ENCODE measurements at places on chromosomes 11 and 22.

DNA sequence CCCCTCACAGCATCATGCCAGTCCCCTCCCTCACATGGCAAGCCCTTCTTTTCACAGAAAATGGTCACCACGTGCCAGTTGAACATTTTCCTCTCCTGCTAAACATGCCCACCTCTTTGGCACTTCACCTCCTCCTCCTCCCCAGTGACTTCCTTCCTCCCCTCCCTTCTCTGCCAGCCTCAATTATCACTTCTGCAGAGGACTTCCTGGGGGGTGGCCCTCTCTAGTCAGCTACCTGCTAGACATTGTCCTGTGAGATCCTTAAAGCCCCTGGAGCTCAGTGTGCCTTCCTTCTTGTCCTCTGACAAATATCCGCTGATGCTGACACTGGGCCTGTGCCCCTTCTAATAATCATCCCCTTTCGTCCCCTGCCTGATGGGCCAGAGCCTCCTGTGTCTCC, 43.2 kb upstream of the E2F8 start:
- no peak for DNase-seq

GRCh38 chr11:4826425-4826824, 5.3 kb downstream of the OR51F2 start:
- no peak for DNase-seq

DNA sequence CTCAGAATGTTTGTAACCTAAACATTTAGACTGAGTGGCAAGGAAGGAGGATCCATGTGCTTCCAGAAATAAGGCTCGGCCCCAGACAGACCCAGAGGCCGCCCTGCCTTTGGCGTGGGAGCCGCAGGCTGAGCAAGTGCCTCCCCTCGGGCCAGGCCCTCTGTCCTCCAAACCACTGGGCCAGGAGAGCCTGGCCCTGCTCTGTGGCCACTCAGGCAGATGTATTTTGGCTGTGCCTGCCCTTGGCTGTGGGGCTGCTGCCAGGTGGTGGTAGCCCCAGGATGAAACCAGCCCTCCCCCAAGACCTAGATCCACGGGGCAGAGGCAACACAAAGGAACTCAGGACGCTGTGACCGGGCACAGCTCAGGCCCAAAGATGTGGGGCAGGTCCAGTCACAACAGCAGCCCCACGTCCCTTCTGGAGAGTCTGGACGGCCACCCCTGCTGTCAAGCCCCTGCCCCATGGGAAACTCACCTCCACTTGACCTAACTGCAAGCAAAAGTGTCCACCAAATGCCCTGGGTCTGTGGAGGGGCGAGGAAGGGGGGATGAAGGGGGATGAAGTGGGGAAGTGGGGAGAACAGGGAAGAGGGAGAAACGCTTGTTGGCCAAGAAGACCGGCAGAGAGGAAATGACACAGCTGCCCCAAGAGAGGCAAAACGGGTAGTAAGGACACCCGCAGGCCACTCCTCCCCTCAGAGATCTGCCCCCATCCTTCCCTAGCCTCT, 24.0 kb downstream of the PISD start:
- DNase-seq, result no peak

DNA sequence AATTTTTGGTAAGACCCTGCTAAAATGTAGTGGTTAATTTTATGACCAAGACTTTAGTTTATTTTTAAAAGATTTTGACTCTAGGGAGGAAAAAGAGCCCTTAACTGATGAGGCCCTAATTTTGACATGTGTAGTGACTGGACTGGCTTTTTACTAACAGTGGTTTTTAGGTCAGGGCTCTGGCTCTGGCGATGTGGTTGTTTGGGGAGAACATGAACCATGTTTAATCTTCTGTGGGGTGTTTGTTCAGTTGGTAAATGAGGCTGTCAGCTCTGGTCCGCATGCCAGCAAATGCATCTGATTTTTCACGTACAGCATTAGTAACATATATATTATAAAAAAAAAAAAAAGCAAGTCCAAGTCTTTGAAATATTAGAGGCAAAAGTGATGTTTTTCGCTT, 104.3 kb downstream of the EXT2 start:
- DNase-seq, result no peak

DNA sequence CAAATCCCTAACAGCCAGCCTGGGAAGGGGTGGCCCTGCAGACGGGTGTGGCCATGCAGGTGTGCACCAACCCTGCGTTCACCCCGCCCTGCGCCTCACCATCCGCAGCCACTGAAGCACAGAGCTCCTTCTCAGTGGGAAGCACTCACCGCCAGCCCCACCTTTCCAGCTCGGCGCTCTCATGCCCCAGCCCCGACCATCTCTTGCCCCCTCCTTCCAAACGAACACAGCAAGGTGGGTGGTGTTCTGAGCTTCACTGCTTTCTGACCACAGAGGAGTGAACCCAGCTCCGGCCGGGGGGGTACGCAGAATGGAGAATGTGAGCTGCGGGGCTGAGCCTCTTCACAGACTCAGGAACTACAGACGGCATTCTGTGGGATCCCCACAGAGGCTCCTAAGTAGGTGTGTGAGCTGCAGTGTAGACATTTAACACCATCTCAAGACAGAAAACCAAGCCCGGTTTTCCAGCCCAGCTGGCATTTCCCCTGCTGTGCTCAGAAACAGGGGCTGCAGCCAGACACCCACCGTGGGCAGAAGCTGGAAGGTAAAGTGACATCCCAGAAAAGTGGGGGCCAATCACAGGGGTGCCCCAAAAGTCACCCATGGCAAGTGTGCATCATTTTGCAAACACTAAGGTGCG, 88.4 kb upstream of the RTL6 start:
- DNase-seq, result no peak
